CD4-positive, alpha-beta T cell treated with Interleukin-1 beta for 1 hour (primary cell): ENCODE measurements at places on chromosomes 11 and 22.

DNA sequence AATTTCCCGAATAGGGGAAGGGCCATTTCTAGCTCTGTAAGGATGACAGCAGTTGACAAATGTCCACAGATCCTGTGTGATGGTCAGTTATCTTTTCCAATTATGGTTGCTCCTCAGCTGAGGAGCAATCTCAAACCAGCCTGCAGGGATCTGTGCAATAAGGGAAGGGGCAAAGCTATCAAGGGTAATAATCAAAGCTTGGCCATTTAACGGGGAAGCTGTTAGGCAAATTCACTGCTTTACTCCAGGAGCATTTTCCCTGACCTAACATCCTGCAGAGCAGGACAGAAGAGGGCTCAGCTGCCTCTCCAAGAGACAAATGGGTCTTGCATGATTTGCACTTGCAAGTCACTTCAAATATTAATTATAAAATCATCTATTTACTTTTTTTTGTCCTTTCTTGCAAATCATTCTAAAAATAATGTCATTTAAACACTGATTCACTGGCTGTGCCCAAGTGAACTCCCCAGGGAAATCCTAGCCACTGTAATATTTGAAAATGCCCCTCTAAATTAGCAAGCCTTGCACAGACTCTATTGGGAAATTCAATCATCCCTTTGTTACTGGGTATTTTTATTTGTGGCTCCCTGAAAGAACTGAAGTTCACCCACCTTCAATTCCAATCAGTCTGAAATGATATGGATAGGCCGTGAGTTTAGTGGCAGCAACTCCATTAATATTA, 1256.7 kb downstream of the LRRC4C start:
- DNase-seq: no peak

DNA sequence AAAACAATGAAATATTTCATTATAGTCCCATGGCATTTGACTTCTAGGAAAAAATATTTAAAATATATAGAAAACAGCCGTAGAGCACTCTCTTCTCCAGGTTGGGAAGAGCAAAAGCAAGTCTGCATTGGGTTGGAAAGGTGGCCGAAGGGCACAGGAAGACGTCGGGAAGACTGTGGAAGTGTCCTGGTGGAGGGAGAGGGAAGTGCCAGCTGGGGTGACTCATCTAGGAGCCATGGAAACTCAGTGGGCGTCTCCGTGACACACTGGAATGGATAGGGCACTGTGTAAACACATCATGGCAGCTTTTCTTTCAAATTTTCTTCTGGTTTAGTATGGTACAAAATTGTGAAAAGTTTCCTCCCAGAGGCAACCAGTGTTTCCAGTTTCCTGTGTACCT, 12.7 kb downstream of the GTPBP1 start:
- no peak for DNase-seq

- no peak for DNase-seq
These were observed 44.3 kb upstream of the A4GALT start for GRCh38 chr22:42764895-42765363.

- DNase-seq: no peak
These were observed 78.9 kb downstream of the GRK3 start for GRCh38 chr22:25643232-25644000.

DNA sequence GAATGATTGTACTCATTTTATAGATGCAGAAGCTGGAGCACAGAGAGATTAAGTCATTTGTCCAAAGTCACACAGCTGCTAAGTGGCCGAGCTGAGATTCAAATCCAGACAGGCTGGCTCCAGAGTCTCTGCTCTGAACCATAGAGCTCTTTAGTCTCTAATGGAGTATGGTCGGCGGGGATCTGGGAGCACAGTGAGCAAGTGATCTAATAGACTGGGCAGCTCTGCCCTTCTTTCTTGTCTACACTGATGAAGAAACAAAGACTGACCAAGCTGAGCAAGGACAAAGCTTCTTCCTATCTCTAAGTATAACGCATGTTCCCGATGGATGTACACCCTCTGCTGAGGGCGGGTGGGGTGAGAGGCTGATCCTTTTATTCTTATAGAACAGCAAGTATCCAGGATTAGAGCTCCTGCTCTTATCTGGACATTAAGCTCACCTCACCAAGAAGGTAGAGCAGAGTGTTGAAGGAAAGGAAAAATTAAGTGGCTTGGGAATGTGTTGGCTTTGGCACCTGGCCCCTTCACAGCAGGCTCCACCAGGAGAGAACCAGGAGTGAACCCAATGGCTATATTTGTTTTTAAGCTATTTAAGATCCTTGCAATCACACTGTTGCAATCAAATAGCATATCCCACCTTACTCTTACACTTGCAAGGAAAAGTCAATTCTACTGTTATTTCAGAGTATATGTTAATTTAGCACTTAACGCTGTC, 68.7 kb downstream of the ETS1 start:
- no peak for DNase-seq
